Cortex of kidney (tissue), 1 donor: ENCODE measurements at places on chromosomes 2 and 18.

GRCh38 chr2:116810071-116810470 lies 1004.4 kb upstream of the DDX18 start:
- no peak for DNase-seq

- no peak for DNase-seq
Observed at GRCh38 chr2:28627722-28628480, 123.7 kb upstream of the PPP1CB start.

GRCh38 chr18:76860411-76860810 lies 38.1 kb downstream of the ZNF236 start:
- DNase-seq = no peak

GRCh38 chr2:231523451-231524285 lies 6.6 kb downstream of the NMUR1 start:
- DNase-seq = no peak

DNA sequence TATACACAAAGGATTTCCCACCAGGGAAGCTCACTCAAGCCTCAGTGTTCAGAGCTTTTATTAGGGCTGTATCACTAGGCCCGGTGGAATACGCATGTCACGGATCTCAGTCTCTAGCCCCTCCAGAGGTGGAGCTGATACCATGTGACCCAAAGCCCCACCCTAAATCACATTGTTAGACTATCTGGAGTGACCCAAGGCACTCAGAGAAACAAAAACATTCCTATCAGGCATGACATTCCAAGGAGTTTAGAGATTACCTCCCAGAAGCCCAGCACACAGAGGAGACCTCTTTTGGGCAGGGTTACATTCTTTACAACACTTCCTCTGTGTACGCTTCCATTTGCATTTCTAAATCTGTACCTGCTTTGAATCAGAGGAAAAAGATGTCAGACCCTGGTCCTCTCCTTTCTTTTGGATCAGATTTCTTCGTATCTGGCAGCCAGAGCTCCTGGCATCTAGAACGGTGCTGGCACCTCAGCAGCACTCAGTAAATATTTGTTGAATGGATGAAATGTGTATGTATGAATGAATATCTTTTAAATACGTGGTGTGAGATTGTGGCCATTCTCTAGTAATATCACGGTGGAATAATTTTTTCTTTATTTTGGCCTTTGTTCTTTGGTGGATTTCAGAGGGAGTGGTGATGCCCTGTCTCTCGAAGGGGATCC lies 37.7 kb upstream of the SMAD2 start:
- DNase-seq = no peak

DNA sequence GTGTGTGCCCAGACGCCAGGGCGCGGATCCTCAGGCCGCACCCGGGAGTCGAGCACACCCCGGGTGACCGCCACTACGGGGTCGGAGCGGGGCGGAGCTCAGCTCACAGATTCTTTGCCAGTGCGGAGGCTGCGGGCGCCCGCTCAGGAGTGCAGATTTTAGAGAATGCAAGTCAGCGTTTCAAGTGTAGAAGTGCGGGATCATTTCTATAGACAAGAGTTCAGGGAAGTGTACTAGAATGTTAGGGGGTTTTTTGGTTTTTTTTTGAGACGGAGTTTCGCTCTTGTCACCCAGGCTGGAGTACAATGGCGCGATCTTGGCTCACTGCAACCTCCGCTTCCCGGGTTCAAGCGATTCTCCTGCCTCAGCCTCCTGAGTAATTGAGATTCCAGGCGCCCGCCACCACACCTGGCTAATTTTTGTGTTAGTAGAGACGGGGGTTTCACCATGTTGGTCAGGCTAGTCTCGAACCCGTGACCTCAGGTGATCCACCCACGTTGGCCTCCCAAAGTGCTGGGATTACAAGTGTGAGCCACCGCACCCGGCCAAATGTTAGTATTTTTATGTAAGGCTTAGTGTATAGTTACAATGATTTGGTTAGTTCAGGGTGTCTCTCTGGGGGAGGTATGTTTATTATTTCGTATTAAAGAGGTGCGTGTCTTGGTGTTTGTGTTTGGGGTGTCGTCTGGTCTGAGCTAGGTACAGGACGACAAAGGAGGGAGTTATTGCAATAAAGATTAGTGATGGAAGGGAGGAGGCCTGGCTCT lies 619 bp upstream of the FAM168B start:
- no peak for DNase-seq

DNA sequence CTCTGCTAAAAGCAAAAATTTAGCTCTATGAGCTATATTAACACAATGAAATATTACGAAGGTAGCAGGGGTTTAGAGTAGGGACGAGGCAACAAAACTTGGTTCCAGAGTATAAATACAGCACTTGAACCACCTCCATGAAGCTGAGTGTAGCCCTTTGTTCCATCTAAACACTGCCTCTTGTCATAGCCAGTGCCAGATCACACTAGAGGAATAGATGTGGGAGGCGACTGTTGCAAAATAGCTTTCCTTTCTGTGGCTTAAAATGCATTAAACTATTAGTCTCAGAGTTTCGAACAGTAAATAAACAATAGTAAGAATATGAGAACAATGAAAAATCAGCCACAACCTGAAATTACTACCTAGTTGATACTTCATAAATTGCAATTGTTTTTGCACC lies 29.8 kb downstream of the PIEZO2 start:
- DNase-seq = no peak

DNA sequence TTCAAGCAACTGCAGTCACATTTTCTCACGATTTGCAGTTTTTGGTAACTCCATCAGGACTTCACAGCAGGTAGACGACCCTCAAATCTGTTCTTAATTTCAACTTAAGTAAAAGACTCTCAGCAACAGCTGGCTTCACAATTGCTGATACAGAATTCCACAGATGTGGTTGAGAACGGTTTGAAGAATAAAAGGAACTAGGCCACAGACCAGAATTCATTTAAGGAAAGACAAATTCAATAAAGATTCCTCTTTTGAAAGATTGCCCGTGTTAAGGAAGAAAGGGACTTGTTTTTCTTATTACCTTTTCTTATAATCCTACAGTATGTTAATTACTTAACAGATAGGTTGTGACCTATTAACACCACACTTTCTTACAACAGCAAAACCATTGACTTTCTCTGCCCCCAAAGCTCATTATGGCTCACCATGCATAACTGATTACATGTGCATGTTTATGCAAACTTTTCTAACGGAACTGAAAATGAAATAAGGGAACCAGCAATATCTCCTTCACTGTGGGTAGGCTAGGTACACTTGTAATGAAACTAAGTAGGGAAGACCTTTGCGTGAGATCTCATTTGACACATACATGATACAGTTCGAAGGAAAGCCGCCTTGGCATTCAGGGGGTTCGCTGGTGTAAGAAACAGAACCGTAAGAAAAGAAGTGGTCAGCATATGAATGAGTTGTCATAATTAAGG lies 4.7 kb upstream of the ZNF516 start:
- no peak for DNase-seq

DNA sequence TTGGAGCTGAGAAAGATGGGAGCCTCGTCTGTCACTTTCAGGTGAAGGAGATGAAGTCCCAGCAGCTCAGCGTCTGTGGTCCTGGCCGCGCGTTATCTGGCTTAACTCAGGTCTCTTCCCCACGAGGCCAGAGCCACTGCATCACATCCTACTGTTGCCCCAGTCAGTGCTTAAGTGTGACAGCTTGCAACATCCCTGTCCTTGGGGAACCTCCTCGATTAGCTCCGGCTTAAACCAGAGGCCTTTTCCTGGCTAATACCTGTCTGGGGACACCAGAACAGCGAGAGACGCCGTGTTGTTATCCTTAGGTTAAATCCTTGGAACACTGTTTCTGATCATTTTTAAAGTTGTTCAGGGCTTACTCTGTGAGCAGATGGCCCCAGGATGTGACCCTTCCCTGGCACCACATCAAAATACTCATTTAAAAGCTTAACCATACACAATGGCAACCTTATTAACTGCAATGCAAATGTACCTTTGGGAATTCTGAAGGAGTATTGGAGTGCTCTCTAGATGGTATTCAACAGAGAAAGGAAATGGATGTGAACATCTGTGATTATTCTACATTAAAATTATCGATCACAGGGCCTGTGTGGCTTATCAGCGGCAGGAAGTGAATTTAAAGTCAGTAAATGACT lies 61.2 kb upstream of the SPP2 start:
- DNase-seq = no peak

GRCh38 chr18:55577812-55578539 lies 10.0 kb downstream of the TCF4 start:
- DNase-seq = no peak

- DNase-seq = no peak
Observed at GRCh38 chr2:230708204-230708603, 4.4 kb upstream of the CAB39 start.

- DNase-seq = no peak
Observed at GRCh38 chr2:65017335-65017734, 28.1 kb downstream of the SLC1A4 start.

GRCh38 chr2:238101891-238102841 lies 2.0 kb downstream of the ESPNL start:
- DNase-seq = no peak

DNA sequence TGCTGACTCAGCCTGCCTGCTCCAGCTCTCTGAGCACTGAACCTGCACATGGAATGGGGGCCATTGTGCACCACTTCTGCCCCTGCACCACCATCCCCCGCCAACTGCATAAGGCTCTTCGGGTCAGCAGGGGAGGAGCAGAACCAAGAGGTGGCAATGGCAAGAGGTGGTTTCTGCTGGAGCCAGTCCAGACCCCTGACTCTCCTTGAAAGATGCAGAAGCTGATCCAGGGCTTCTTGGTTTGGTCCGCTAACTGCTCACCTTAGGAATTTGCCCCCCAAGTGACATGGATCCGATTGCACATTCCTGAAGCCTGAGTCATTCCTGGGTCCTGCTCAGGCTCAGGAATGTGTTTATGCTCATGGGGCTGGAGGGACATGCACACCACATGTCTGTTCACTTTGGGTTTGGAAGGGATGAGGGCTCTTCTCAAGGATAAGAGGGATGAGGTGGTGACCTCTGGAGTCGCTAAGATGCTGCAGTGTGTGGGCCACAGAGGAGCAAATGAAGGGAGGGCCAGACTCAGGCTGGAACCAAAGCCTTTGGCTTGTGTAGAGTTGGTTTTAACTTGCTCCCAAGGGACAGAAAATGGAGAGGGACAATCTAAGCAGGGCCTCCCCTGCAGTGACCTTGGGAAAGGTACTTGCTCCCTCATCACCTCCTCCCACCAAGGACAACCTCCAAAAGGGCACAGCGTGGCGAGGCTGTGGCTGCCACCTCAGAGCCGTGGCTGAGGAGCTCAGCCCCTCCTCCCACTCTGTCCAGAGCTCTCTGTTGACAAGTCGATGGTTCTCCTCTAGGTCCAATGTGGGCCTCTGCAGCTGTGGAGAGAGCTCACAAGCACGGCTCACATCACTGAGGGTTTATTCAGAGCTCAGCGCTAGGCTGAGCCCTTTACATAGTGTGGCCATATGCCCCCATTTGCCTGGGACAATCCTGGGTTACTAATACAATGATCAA lies 66.2 kb downstream of the HS1BP3 start:
- DNase-seq = no peak

DNA sequence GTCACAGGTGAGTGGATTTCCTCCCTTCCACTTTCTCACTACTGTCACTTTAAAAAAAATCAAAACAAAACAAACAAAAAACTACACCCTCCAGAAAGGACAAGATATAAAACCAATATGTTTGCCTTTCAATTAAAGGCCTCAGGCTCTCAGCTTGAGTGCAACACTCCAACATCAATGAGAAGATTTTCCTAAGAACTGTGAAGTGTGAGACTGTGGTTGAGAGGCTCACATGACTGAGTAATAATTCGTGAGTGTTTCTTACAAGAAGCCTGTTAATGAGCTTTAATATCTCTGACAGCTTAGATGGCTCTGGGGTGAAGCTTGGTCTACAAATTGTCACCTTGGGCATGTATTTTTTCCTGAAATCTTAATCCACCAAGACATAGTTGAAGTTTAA lies 216.1 kb downstream of the ETAA1 start:
- no peak for DNase-seq

- DNase-seq = no peak
Observed at GRCh38 chr2:40251137-40251536, 200.8 kb downstream of the SLC8A1 start.

- DNase-seq = no peak
Observed at GRCh38 chr2:187502467-187502866, 51.8 kb downstream of the TFPI start.

DNA sequence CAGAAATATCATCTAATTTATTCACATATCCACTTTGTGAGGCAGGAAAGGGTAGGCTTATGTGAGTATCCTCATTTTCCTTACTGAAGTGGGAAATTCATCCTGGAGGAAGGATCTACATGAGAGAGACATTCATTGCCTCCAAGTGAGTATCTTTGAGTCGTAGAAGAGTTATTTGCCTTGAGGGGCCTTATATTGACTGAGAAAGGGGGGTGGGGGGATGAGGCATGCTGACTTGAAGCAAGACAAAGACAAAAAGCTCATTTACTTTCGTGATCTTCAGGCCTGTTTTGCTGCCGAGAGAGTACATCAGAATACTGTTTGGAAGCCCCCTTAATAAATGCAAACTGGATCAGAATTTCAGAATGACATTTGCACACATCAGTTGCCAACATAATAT lies 17.6 kb upstream of the NEDD4L start:
- DNase-seq = no peak

GRCh38 chr18:23438608-23439366 lies 14.3 kb upstream of the RIOK3 start:
- DNase-seq = no peak

DNA sequence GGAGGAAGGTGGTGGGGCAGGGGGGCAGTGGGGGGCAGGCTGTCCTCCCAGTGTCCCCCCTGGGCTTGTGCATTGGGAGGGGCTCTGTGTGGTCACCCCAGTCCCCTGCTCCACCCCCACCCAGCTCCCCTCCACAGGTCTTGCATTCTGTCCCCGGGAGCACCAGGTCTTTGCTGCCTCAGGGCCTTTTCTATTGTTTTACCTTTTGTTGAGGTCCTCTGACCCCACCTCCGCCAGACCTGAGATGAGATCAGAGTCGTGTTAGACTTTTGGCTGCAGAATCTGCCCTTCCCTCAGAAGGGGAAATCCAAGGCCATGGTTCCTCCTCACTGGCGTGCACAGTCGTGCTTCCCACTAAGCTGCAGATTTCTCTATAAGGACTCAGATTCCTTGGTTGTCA lies 20.8 kb downstream of the ATG4B start:
- DNase-seq = no peak

DNA sequence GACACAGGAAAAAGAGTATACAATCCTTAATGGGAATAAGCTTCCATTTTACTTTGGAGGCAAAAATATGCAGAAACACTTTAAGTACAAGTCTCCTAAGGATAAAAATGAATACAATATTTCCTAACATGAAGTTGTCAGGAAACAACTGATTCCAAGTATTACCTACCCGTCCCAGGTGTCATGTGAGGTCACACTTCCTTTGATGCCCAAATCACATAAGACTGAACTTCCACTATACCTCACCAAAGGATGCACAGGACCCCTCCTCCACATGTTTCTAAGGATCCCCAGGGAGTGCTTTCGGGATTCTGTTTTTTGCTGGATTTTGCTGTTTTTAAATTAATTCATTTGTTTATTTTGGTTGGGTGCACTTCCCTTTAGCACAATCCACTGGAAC lies 438.5 kb upstream of the TCF4 start:
- no peak for DNase-seq

DNA sequence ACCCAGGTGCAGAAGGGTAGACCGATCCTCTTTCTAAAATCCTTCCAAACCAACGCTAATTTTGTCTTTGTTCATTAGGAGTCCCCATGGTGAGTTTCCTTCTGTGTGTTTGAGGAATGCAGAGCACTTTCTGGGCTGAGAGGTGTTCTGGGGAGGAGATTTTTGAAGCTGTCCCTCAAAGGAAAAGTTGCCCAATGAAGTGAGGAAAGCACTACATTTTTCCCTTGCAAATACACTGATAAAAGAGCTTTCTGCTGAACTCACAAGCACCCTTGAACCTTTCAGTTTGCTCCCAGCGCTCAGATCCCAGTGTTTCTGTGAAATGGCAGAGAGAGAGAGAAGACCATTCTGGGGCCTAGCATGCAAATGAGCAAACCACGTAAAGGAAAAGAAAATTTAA lies 299.6 kb upstream of the FANCL start:
- DNase-seq = no peak
